Mucosa of gallbladder (tissue), 1 donor: ENCODE measurements at places on chromosomes 3 and 15.

- no peak for DNase-seq
Measured at GRCh38 chr3:59249004-59249403, 199.2 kb upstream of the CFAP20DC start.

- DNase-seq = no peak
Measured at GRCh38 chr3:122578069-122578740, 755 bp downstream of the PARP15 start.

DNA sequence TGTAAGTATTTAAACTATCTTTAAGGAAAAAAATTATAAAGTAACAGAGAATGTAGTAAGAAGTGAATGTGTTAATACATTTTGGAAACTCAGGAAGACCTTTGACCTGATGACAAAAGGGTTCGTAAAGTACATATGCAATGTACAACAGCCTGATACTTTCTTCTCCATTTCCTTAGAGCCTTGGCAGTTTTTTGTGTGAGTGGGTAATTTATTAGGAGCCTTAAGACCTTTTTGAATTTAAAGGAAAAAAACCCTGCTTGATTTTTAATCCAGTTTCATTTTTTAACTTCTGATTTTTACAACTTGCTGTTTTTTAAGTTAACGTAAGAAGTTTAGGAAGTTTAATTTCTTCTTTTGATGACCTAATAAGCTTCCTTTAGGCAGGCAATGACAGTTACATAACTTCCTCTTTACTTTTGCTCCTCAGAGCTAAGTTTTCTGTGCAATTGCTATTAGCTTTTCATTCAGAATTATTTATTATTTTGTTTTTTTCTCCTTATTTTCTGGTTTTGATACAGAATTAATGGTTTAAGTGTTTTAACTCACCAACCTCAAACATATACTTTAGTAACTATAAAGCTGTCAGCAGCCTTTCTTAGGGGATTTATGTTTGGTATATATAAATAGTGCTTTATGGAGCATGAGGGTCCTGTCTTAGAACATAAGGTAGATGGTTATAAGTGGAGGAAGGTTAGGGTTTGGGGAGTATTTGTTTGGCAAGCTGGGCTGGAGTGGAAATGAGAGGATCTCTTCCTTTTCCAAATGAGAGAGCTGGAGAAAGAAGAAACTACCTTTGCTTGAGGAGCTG lies 35.2 kb downstream of the ARMC8 start:
- no peak for DNase-seq

GRCh38 chr15:83285284-83285978 lies 967 bp upstream of the BNC1 start:
- DNase-seq = no peak

- DNase-seq = no peak
Measured at GRCh38 chr3:71225951-71226564, 357.5 kb downstream of the FOXP1 start.

GRCh38 chr15:41079717-41080116 lies 36.4 kb downstream of the INO80 start:
- DNase-seq = no peak

DNA sequence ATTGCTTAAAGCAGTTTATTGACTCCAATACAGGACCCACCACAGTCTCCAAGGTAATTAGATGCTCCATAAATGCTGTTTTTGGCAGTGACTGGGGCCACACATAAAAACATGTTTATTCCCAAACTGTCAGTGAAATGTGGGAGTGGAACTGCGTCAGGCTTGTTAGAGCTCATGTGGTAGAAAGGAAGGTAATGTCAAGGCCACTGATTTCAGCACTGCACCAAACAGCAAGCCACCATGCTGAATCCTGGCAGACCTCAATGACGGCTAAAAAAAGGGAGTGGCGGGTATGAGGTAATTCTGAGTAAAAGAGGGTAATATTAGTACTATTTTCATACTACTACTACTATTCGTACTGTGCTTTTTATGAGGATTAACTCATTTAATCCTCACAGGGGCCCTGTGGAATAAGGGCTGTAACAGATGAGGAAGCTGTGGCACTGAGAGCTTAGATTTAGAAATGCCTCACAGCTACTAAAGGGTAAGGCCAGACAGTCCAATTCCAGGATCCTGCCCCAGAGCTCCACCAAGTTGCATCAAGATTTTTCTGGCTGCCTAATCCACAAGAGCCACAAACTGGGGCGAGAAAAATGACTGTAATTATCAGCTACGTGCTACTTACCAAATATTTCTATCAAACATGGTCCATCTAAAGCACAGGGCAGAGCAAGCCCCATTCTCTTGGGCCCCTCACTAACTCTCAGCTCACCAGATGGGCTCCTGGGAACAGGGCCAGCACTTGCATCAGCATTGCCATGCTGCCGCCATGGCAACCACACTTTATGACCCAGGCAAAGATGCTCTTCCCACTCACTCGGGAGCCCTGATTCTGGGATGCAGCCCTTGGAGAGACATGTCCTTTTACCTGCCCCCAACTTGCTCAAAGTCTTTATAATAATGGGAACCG lies 83.6 kb upstream of the SPATA12 start:
- DNase-seq = no peak

DNA sequence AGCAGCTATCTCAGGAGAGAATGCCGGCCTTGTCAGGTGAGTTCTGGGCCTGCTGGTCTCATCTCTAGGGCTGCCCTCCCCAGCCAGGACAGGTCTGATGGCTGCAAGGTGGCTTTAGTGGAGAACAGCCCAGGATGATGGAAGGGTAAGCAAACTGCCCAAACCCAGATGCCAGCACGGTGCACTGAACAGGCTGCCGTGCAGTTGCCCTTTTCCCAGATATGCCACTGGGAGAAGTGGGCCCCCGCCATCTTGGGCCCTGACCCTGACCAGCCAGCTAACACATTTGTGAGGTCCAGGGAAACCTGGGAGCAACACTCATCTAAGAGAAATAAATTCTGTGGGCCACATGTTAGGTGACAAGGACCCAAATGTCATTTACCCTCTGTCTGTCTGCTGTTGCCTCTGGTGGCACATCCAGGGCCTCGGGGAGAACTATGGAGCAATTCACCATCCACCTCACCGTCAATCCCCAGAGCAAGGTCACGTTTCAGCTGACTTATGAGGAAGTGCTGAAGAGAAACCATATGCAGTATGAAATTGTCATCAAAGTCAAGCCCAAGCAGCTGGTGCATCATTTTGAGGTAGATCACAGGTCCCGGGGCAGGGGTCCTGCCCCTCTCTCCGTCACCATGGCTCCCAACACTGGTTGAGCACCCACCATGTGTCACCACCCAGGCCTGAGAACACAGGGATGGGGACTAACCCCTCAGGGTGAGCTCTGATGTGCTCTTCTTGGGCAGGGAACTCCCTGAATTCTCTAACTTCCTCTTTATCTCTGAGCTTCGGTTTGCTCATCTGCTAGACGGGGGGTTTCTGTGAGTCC lies 1.8 kb downstream of the ITIH1 start:
- DNase-seq = no peak

GRCh38 chr3:118186051-118186450 lies 848.6 kb downstream of the IGSF11 start:
- DNase-seq = no peak

- peak; percentile 35 for DNase-seq
Measured at GRCh38 chr15:90104551-90104950, 2.3 kb upstream of the IDH2 start.

DNA sequence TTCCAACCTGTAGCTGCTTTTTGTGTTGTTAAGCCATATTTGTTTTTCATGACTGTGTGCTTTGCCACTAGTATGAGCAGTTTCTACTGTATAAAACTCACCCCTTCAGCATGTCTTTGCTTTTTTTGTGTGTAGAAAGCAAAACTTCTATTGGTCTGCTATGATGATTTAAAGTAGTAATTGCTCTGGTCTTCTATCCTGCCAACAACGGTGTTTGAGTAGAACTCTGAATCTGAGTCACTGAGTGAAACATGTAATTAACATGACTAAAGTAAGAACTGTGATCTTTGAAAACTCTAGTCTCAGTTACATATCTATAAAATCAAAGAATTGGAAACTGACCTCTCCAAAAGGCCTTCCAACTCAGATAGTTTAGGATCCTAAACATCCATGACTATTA lies 133.6 kb downstream of the TPRG1 start:
- no peak for DNase-seq

GRCh38 chr3:134339331-134339730 lies 34.9 kb downstream of the AMOTL2 start:
- no peak for DNase-seq

DNA sequence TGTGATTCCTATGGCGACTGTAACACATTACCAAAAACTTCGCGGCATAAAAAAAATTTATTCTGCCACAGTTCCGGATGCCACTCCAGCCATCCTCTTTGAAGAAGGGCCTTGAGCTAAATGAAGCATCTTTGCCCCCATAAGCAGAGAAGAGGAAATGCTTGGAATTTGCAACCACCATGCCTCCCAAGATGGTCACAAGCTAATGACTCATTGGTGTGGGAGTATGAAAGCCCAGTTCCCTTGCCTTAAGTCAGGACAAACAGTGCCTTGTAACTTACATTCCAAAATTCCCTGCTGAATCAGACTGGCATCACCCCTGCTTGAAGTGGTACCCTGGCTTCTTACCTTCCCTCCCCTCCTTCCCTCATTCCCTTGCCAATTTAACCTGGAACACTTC lies 1077.4 kb downstream of the EPHA3 start:
- no peak for DNase-seq

- DNase-seq = no peak
Measured at GRCh38 chr15:101046826-101047225, 127.7 kb downstream of the LRRK1 start.

DNA sequence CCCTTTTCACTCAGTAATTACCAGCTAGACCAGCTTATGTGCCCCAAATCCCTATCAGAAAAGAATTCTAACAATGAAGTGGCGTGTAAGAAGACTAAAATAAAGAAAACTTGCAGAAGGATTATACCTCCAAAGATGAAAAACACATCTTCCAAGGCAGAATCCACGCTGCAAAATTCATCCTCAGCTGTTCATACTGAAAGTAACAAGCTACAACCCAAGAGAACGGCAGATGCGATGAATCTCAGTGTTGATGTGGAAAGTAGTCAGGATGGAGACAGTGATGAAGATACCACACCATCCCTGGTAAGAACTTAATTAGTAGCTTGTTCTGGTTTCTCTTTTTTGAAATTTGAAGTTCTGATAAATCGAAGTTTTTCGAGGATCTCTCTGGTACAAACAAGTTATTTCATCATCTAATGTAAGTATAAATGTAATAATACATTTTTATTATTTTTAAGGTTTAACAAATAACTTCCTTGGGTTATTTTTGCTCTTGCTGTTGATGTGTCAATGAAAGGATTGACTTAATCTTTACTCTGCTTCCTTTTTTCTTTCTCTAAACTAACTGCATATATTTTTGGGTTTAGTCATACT lies 1.4 kb downstream of the WDR76 start:
- no peak for DNase-seq
